ENCODE measurements at places on chromosomes 12 and 14.

DNA sequence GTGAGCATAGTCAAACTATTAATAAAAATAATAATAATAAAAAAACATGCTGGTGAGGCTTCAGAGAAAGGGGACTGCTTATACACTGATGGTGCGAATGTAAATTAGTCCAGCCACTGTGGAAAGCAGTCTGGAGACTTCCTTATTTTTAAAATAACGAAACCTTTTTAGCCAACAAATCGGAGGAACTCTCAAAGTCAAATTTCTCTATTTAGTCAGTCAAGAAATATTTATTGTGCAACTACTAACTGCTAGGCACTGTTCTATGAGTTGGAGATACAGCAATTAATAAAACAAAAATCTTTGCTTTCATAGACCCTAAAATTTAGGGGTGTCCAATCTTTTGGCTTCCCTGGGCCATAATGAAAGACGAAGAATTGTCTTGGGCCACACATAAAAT lies 10.8 kb downstream of the TAOK3 start:
- DNase-seq = no peak

- DNase-seq = no peak
Observed at GRCh38 chr14:22410497-22410896, 178.5 kb downstream of the DAD1 start.

- DNase-seq = no peak
Observed at GRCh38 chr12:8493084-8493483, 20.2 kb upstream of the CLEC4D start.

- no peak for DNase-seq
Observed at GRCh38 chr14:70616646-70617045, 16.2 kb upstream of the MED6 start.

Measured in H7 (cell line).